Fibroblast of the aortic adventitia (primary cell): ENCODE measurements at places on chromosomes 7 and 10. TPM values are rescaled to one million over a fixed set of nuclear protein-coding genes. Genes with fewer than 3 reads are reported as not detected.
A peak's percentile ranks its signal among the peaks of the same experiment; 100 is the strongest.

DNA sequence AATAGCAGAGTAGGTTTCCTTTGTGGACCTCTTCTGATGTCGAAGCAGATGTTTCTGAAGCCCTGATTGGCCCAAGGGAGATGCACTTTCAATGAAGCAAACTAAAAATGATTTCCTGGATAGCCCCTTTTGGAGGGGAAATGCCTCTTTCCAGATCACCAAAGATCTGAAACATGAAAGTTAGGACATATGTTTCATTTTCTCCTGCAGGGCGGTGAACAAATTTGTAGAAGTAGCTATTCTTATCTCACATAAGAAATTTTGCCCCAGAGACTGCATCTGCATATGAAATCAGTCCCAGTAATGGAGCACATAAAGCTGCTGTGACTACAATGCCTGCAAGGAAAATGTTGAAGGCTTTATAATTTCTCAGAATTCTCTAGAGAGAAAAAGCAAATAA lies 56.0 kb downstream of the THSD7A start:
- no peak for DNase-seq

- DNase-seq = no peak
These were observed 175.8 kb upstream of the PRKCQ start for GRCh38 chr10:6755781-6756460.

- no peak for DNase-seq
These were observed 229.8 kb downstream of the FGFR2 start for GRCh38 chr10:121368347-121369025.

- DNase-seq = no peak
These were observed 16.4 kb downstream of the PARD3 start for GRCh38 chr10:34798654-34799053.

- DNase-seq = no peak
These were observed 37.7 kb downstream of the NAMPT start for GRCh38 chr7:106246902-106247711.

GRCh38 chr7:102039706-102040105 lies 222.3 kb downstream of the CUX1 start:
- DNase-seq = no peak

GRCh38 chr10:72886621-72887020 lies 6.9 kb upstream of the OIT3 start:
- no peak for DNase-seq

DNA sequence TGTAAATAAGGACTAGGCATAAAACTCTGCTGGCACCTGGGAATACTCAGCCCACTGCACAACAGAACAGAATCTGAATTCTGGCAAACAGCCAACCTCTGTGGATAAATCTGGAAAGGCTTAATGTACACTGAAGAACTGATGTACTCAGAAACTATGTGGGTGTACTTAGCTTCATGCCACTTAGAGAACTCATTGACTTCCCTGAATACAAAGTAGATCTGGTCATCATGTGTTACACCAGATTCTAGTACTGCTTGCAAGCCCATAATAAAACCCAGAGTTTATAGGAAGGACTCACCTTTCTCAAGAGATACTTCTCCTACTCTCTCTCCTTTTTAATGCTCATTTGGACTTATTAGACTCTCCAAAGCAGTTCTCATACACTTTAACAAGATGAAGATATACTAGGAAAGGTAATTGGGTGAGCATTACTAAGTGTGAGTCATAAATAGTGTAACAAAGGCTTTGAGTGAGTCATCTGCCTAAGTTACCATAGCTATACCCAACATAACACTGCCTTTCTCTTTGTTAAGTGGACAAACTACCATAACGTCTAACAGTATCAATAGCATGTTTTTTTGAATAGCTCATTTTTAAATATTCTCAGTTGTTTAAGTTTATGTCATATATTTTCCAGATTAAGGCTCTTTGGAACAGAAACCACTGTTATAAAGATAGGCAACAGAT lies 309.1 kb downstream of the MDFIC start:
- peak; percentile 94 for DNase-seq

- no peak for DNase-seq
These were observed 15.4 kb upstream of the GIMAP8 start for GRCh38 chr7:150435047-150435389.

DNA sequence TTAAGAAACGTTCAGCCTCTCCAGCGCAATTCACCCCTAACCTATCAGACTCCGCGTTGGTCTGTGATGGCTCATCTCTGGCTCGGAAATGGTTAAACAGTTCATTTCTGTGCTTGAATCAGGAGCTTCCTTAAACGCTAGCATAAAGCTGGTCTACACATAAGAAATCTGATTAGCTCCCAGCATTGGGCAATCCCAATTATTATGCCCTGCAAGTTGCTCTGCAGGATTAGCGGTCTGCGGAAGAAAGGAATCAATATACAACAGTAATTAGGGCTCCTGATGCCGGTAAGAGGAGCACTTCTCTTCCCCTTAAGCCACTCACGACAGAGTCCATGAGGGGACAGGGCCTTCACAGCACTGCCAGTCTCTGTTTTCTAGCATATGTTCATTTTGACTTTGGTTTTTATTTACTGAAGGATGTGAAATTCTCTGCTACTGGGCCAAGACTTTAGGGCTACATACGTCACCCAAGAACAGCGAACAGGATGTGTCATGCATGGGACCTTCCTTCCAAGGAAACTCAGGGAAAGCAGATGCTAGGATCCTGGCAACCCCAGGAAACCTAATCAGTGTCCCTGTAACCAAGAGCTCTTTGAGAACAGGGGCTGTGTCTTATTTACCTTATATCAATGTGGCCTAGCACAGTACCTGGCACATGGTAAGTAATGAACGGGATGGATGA lies 324.4 kb downstream of the KCNMA1 start:
- no peak for DNase-seq

DNA sequence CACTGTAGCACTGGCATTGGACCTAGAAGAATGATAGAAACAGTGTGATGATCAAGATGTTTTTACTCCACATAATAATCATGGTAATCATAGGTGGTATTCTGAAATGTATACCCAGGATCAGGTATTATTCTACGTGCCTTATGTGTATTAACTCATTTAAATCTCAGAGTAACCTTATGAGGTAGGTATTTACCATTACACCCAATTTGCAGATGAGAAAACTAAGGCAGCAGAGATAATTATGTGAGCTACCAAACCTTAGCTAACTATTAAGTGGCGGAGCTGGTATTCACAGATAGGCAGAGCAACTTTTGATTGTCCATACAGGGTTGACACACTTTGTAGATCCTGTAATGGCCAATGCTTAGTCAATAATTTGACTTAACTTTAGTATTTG lies 2.5 kb downstream of the CAMK1D start:
- no peak for DNase-seq

GRCh38 chr7:50220273-50220672 lies 84.2 kb upstream of the IKZF1 start:
- DNase-seq = no peak

- no peak for DNase-seq
These were observed 3.7 kb upstream of the LDB3 start for GRCh38 chr10:86664341-86665217.

DNA sequence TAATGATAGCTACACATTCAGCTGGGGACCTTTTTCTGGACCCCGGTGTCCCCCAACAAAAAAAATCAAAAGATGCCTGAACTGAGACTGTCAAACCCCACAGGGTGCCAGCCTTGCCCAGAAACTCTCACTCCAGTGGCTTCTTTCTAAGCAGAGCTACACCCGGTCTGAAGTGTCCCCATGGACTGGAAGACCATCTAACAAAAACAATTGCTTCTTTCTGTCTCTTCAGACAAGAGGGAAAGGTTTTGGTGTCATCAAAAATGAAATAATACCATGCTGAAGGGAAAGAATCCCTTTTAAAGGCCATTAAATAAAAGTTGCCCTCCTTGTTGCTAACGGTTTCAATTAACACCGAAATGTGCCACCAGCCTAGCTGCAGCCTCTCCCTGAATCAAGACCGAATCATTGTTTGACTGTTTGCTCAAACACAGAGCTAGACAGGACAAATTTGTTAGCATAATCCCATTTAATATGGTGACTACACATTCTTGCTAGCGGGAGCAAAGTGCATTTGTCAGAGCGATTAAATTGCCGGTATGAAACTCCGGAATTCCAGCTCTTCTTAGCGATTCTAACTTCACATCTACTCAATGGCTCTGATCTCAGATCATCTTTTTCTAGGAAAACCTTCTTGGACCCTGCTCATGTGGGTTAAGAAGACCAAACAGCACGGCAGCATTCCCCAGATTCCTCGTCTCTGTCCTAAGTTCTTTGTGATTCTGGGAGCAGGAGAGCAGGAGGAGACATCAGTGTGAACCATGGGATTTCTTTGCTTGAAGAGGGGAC lies 397.5 kb upstream of the PRKCQ start:
- DNase-seq = no peak

GRCh38 chr7:106285855-106286492 lies 1.2 kb upstream of the NAMPT start:
- DNase-seq = peak; percentile 79

DNA sequence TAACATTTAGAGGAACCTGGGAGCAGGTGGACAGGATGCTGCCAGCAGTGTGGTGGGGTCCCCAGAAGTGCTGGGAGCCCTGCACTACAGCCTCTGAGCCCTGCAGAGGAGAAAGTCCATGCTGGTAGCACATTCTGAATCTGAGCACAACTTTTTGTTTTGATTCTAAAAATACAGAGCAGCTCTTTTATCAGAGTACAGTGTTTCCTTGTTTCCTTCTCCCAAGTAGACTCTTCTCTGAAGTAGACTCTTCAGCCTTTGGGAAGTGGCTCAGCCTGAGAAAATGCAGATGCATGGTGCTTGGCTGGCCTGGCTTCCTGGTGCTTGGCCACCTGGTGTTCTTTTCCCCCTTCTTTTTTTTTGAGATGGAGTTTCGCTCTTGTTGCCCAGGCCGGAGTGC lies 9.1 kb downstream of the ADCY1 start:
- DNase-seq = no peak

DNA sequence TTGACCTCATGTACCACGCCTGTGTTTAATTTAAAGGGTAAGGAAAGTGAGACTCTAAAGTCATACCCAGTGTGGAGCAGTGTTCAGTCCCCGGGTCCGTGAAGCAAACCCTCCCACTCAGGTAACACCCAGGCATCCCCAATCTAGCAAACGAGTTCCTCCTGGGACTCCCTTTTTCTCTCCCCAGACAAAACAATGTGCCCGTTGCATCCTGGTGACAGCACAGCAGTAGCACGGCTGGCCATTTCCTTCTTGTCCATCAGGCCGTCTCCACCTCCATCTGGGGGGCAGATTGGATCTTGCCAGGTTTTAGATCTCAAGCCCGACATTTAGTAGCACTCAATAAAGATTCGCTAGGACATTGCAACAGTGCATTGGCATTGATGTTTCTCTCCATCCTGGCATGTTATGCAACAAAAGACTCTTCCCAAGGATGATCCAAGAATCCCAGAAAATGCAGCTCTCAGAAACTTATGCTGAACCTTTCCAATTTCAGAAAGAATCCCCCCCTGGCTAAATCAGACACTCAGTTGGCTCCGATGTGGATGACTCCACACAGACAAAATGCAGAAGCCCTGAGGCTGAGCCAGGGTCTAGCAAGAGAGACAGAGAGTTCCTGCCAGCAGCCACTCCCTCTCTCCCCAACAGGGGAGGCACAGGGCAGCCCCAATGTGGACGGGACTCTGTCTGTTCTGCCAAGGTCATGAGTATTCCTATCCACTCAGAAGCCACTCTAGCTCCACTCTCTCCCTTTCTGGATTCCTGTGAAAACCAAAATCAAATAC lies 274.5 kb upstream of the MGMT start:
- peak; percentile 30 for DNase-seq

- peak; percentile 74 for DNase-seq
These were observed at the start of gene TBX20 for GRCh38 chr7:35253710-35254495. TBX20 (minus strand) TSS chr7:35254100; CDS start chr7:35253620, 480 bp downstream.

Gene ARHGEF5
- 1.6 and 3.2 TPM in 2 replicates for total RNA-seq

Gene PRSS1
- total RNA-seq = not detected in 2 replicates

Gene OR2A5
- total RNA-seq = not detected in 2 replicates

Gene SNX10
- total RNA-seq = 0.09 and 2.5 TPM in 2 replicates

Gene SKAP2
- 13.6 and 18.8 TPM in 2 replicates for total RNA-seq

Gene DYNC1I1
- 0.54 and 9.9 TPM in 2 replicates for total RNA-seq

Gene CALHM1
- not detected in 2 replicates for total RNA-seq

Gene NPC1L1
- total RNA-seq = under 0.01 TPM in 1 of 2 replicates, not detected in the other
